Pancreas (tissue), 10 donors: ENCODE measurements at places on chromosomes 1 and 21. TPM values are rescaled to one million over a fixed set of nuclear protein-coding genes. Genes with fewer than 3 reads are reported as not detected.

DNA sequence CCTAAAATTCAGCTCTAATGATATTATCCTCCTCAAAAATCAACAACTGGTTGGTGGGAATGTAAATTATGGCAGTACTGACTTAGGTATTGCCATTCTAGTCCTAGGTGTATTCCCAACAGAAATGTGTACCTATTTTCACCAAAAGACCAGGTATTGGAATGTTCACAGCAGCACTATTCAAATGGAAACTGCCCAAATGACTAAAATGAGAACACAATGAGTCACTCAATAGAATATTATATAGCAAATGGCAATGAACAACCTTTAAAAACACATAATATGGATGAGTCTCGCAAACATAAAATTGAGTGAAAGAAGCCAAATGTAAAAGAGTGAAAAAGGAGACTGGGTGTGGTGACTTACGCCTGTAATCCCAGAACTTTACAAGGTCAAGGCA lies 44.9 kb downstream of the GADD45A start:
- DNase-seq = no peak

- no peak for DNase-seq
Observed at GRCh38 chr1:111769517-111770146, 13.9 kb downstream of the DDX20 start.

- no peak for DNase-seq
Observed at GRCh38 chr1:161792740-161793139, 26.6 kb downstream of the ATF6 start.

- DNase-seq = no peak
Observed at GRCh38 chr1:53180226-53180625, 16.4 kb upstream of the CPT2 start.

DNA sequence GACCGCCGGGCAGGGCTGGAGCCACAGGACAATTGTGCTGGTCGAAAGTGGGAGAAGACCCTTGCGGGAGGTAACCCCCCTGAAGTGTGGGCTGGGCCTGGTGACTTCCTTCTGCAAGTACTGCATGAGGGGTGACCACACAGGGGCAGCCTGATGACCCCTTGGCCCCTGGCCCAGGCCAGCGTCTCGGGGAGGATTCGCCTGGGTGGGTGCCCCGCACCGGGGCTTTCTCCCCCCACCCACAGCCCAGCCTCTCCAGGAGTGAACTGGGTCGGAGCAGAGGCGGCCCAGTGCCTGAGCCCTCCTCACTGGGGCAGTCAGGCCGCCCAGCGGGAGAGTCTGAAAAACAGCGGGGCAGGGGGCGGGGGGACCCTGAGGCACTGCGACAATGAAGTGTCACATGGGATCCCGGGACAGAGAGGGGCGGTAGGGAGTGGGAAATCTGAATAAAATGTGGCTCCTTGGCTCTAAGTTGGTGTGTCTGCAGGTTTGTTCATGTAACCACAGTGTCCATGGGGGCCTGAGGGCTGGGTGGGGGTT lies 1.6 kb upstream of the DNMT3L start:
- DNase-seq = no peak

DNA sequence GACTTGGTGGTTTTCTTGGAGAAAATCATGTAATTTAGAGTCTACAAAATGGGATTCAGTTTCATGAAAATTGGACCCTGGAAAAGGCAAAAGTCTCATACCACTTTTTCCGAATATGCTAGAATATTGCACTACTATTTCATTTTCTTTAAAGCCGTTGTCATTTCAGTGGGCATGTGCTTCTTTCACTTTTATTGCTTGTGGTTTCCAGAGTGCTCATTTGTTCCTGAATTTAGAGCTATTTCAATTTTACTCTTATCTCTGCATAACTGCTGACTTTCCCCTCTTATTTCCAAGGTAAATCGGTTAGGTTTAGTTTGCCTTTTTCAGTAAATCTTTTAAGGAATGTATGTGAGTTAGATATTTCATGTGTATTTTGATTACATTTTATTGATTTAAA lies 11.6 kb downstream of the HHAT start:
- no peak for DNase-seq

- DNase-seq = no peak
Observed at GRCh38 chr1:111538343-111539025, 35.1 kb upstream of the ADORA3 start.

- no peak for DNase-seq
Observed at GRCh38 chr1:65541161-65541560, 120.7 kb downstream of the LEPR start.

DNA sequence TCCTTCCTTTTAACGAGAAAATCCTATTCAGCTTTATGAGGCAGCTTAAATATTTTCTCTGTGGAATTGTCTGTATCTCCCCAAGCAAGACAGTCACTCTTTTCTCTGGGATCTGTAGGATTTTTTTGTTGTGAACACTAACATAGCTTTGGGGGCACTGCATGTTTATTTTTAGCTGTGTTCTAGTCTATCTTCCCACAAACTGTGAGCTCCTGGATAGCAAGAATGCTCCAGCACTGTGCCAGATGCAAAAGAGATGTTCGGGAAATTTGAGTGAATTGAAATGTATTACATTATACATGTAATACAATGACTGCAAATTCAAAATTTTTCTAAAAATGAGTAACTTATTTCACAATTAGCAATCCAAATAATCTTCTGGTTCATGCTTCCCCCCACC lies 282.2 kb downstream of the PLPP3 start:
- DNase-seq = no peak

DNA sequence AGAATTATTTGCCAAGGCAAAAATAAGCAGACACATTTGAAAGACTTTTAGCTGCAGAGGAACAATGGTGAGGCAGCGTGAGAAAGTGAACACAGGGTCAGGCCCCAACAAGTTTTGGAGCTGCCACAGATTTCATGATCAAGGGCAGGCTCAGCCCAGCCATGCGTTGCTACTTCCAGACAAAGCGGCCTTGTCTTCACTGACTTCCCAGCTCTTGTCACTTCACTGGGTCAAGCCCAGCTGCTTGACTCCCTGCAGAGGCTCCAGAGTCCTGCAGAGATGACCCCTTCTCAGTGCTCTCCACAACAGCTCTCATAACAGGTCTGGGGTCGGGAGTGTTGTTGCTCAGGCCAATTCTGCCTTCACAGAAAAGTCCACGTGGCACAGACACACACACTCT lies 35.8 kb downstream of the HHAT start:
- DNase-seq = no peak

DNA sequence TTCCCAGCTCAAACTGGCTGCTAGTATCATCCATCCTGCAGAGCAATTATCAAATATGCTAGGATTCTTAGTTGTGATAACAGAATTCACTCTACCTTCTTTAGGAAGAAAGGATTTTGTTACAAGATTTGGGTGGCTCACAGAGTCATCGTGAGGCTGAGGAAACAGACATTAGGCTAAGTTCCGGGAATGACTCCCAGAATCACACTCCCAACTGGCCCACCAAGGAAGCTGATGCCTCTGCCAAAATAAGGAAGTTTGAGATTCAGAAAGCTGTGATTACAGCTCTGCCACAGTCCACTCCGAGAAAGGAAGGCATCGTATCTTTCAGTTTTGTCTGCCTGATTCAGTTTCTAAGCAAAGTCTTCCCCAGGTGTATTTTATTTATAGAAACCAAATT lies 50.6 kb upstream of the LYPLAL1 start:
- no peak for DNase-seq

- DNase-seq = peak; percentile 28
Observed at GRCh38 chr1:121586369-121587229, 401.8 kb downstream of the SRGAP2C start.

- no peak for DNase-seq
Observed at GRCh38 chr1:221632072-221632471, 109.8 kb downstream of the DUSP10 start.

DNA sequence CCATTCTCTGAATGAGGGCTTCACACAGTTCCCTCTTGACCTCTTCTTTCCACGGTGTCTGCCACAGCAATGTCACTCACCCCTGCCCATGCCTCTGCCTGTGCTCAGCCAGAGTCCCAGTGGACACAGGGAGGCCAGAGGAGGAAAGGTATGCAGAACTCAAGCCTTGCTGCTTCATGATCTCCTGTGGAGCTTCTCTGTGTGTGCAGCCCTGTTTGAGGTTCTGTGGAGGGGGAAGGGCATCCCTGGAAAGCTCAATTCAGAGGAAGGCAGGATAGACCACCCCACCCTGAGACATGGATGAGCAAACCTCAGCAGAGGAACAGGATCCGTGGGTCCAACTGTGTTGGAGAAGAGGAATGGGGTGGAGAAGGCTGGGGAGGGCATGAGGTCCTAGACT lies 2.0 kb downstream of the HCN3 start:
- no peak for DNase-seq

GRCh38 chr1:233295237-233295974 lies at the start of gene PCNX2:
Gene PCNX2 (minus strand): TSS chr1:233295725. CDS start chr1:233295478, 247 bp downstream.
- DNase-seq = peak; percentile 52

- no peak for DNase-seq
Observed at GRCh38 chr1:150234309-150234565, 1.7 kb downstream of the ANP32E start.

DNA sequence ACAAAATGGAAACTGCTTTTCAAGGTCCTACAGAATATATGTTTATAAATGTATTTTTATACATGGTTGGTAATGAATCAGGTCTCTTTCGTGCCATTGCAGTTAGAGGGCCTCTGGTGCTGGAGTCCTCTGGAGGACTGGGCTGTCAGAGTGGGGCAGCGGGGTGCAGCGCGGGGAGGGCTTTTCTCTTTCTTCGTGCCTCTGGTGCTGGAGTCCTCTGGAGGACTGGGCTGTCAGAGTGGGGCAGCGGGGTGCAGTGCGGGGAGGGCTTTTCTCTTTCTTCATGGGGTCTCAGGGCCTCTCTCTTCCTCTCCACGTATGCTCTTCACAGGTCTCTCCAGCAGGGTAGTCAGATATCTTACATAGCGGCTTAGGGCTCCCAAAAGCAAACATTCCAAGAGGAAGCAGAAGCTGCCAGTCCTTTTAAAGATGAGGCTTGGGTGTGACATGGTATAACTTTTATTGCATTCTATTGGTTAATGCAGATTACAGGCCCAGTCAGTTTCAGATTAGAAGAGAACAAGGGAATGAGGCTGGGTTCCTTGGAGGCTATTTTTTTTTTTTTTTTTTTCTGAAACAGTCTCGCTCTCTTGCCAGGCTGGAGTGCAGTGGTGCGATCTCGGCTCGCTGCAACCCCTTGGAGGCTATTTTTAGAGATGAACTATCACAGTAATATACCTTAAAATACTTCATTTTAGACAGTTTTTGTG lies 13.1 kb downstream of the SDCCAG8 start:
- DNase-seq = no peak

DNA sequence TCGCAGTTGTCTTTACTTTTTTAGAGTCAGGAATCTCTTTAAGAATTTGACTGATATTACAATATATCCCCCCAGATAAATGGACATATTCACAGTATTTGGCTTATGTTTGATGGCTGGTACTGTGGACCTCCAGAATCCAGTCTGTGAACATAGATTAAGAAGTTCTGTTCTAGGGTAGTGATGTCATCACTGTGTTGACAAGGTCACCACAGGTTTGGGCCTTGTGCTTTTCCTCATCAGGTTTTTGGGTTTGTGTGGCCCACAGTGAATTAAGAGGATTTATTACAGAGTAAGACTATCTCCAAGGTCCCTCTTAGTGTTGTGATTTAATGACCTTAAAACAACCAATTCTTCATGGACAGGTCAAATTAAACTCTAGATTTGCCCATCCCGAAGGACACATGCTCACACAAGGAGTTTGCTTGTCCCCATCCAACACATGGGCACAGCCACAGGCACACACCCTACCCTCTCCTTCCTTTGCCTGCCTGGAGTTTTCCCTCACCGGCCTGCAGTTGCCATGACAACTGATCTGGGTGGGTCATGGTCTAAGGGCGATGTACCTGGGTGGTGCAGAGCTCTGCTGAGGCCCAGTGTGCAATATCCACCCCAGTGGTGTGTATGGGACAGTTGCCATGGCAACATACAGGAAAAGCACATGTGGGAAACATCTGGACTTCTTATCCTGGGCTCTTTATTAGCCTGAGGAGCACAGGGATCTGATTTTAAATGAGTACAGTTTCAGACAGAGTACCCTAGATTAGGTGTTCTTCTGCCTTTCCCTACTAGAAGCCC lies 98.6 kb downstream of the NAV1 start:
- no peak for DNase-seq

- DNase-seq = no peak
Observed at GRCh38 chr1:90725657-90726424, 8.7 kb upstream of the BARHL2 start.

DNA sequence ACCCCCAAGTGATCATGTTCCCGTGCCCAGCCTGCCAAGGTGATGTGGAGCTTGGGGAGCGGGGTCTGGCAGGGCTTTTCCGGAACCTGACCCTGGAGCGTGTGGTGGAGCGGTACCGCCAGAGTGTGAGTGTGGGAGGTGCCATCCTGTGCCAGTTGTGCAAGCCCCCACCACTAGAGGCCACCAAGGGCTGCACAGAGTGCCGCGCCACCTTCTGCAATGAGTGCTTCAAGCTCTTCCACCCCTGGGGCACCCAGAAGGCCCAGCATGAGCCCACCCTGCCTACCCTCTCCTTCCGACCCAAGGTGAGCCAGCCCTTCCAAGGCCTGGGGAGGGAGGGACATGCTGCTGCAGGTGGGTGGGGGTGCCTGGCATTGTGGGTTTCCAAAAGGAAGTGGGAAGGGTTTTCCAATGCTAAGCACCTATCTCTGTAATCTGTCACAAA lies 2.3 kb downstream of the TRIM46 start:
- no peak for DNase-seq

GRCh38 chr1:20357796-20358195 lies 67.1 kb downstream of the VWA5B1 start:
- DNase-seq = no peak

DNA sequence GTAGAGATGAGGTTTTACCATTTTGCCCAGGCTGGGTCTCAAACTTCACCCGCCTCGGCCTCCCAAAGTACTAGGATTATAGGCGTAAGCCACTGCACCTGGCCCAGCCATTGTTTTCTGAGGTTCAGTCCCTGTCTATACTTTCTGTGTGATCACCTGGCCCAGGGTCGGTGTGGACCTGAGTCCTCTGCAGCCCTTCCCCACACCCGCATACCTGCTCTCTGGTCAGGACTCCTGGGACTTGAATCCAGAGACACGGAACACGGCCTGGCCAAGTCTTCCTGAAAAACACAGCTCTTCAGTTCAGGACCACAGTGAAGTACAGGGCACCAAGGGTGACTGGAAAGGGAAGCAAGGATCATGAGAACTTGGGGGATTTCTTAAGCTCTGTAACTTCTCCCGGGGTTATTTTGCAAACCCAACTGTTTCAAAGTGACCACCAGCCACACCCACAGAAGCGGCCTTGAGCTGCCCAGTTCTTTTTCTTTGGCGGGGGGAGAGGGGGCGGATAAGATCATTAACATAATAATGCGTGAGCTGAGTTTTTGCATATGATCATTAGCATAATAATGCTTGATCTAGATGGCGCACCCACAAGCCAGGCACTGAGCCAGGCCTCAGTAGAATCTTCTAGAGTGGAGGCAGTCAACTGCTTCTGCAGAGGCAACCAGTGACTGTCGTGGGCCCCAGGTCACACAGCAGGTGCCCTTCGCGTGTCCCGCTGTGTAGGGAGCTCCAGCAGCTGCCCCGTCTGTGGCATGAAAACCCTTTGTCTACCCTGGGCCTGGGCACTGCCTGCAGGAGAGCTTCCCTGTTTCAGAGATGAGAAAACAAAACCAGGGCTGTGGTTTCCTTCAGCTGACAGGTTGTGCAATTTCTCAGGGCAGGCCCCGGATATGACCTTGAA lies 1.7 kb upstream of the NADK start:
- no peak for DNase-seq

SLC9C2 gene
- 0.28 TPM for total RNA-seq

ESPN gene
- 0.31 TPM for total RNA-seq

RPL11 gene
- total RNA-seq = 710 TPM

CEP170 gene
- total RNA-seq = 6.0 TPM

GJA9 gene
- total RNA-seq = not detected

CD1B gene
- total RNA-seq = not detected

ZNF593OS gene
- total RNA-seq = not detected

FAM163A gene
- 0.18 TPM for total RNA-seq

C1QTNF12 gene
- 1.0 TPM for total RNA-seq
